ENCODE measurements at places on chromosomes 2 and 18.

DNA sequence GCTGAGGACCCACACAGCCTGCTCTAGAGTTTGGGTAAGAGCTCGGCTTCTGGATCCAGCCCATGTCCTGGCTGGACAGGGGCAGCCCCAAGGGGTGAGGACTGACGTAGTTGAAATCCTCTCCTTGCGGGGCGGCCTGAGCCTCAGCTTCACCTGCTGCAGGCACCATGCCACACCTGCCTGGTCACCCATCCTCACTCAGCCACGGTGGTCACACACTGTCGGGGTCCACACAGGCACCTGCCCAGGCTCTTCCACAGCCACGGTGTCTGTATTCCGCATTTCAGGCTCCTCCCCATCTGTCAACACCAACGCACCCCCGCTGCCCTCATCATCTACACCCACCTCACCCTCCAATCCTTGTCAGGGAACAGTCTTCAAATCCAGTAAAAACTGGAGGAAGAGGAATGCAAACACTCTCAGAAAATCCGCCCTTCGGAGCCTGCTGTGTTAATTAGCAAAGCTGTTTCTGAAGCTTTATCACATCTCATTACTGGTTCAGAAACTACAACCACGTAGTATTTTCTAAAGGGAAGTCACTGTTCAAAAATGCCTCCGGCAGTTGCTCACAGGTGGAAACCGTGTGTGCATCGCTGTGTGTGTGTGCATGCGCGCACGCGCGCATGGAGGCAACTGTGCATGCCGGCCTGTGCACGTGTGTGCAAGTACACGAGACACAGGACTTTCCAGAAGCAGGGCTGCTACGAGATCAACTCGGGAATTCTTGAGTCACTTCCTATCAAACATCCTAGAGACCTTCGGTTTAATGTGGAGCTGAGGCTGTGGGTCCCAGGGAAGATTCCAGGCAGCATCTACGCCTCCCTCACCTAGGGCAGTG lies 38.2 kb downstream of the SLC66A2 start:
- peak; percentile 11 for DNase-seq

DNA sequence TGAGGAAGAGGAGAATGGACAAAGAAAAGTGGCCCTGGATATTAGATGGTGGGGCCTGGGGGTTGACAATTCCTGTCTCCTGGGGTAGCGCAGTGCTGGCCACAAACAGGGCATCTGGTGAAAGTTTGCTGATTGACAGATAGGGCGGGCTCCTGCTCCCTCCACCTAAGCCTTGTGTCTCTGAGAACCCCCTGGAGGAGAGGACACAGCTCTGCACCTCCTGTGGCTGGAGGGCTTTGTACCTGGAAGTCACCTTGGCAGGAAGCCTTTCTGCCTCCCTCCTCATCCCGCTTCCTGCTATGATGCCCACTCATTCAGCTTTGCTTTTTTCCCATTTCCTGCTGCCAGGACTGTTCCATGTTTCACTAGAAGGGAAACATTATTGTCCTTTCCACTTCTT lies 72.4 kb downstream of the RHOB start:
- DNase-seq = no peak

GRCh38 chr2:138184428-138184827 lies 220.2 kb downstream of the HNMT start:
- no peak for DNase-seq

- peak; percentile 86 for DNase-seq
Measured at GRCh38 chr2:228917220-228917619, 353.9 kb downstream of the PID1 start.

DNA sequence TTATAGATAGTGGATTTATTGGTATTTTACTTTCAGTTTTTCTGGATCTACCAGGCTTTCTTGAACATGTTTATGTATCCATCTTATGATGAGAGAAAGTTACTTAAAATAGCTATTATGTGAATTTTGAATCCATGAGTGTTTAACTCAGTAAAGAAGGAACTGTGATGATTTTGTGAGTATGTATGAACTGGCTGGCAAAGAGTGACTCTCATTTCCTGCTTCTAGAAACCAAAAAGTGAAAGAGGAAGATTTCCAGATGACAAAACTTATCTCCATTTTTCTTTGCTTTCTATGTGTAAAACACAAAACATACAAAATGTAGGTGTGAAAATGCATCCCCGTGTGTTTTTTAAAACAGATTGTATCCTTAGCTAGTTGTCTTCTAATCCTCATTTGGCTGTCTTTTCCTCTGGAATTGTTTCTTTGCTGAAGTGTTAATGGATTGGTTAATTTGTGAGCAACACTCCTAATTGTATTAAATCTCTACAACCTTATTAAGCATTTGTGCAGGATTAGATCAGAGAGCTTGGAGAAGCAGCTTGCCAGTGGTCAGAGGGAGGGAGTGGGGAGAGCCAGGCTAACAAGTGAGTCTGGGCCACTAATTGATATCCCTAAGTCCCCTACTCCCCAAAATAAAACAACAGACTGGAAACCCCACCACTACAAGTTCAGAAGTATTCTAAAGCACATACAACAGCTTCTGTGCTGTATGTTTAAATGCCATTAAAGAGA lies 23.9 kb downstream of the PTPRM start:
- peak; percentile 55 for DNase-seq

DNA sequence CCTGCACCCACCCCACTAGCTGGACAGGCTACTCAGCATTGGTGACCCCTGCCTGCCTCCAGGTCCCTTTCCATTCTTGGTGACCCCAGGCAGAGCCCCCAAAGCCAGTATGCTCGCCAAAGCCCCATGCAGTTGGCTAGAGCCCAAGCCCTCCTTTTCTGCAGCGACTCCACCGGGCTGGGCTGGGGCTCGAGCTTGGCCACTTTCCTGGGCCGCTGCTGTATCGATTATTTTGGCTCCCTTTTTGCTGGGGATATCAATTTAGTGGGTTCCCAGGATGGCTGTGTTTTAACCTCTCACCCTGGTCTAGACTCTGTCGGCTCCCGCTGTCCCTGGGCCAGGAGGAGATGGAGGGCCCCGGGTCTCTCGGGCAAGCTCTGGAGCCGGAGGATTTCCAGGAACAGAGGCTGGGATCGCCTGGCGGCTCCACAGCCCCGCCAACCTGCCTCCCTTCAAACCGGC lies 76.0 kb downstream of the SMAD7 start:
- no peak for DNase-seq

Data from fibroblast of skin of right biceps (primary cell).